ENCODE measurements at places on chromosomes 7 and 10. TPM values are rescaled to one million over a fixed set of nuclear protein-coding genes. Genes with fewer than 3 reads are reported as not detected.

GRCh38 chr10:113517165-113517900 is 35.5 kb upstream of the HABP2 start:
- no peak overlapping the region for H3K27ac ChIP-seq
- no peaks in the 10 kb centered on the region for H3K4me1 ChIP-seq
- no peaks in the 10 kb centered on the region for H3K27me3 ChIP-seq
- no peak overlapping the region for H3K4me3 ChIP-seq
- H3K36me3 ChIP-seq = no peaks in the 10 kb centered on the region
- DNase-seq = no peak

- H3K36me3 ChIP-seq = no peaks in the 10 kb centered on the region
- H3K4me1 ChIP-seq = no peaks in the 10 kb centered on the region
- no peaks in the 10 kb centered on the region for H3K27me3 ChIP-seq
- H3K27ac ChIP-seq = no peak overlapping the region
- no peak overlapping the region for H3K4me3 ChIP-seq
- DNase-seq = no peak
Observed at GRCh38 chr7:119886007-119886406, 387.0 kb upstream of the KCND2 start.

DNA sequence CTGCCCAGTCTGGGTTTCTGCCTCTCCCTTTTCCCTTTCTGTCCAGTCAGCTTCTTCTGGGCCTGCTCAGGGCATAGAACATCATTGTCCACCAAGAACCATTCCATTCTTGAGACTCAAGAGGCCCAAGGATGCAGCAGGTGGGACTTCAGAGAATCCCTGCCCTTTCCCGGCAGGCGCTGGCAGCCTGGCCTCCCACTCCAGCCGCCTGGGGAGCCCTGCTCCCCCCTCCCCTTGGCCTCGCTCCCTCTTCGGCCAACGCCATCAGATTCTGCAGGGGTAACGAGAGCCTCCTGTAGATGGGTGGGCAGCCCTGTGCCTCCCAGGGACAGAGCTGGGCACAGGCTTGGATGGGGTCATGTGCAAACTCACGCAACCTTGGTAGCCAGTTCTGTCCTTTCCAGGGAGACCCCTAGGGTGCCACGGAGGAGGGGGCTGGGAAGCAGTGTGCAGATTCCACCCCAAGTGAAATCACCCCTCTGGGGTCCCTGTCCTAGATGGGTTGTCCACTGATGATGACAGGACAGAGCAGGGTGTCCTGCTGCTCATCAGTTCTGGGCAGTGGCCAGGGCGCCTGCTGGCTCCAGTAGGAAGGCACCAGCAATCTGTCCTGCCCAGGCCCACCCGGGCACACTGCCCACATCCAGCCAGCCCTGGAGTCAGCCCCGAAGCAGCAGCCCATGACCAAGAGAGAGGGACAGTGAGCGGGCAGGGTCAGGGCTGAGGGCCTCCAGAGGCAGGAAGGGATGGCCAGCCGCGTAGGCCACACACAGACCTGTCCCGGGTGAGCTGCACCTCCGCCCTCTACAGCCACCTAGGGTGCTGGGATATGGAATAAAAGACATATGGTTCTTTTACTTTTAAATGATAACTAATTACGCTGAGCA is 47.7 kb downstream of the RASGEF1A start:
- DNase-seq = no peak
- no peak overlapping the region for H3K27ac ChIP-seq
- H3K4me3 ChIP-seq = no peak overlapping the region
- H3K4me1 ChIP-seq = no peaks in the 10 kb centered on the region
- no peaks in the 10 kb centered on the region for H3K36me3 ChIP-seq

- no peaks in the 10 kb centered on the region for H3K4me1 ChIP-seq
- H3K36me3 ChIP-seq = no peaks in the 10 kb centered on the region
- H3K27me3 ChIP-seq = no peaks in the 10 kb centered on the region
- no peak overlapping the region for H3K27ac ChIP-seq
- no peak overlapping the region for H3K4me3 ChIP-seq
Observed at GRCh38 chr10:28644647-28645046, 32.7 kb upstream of the BAMBI start.

DNA sequence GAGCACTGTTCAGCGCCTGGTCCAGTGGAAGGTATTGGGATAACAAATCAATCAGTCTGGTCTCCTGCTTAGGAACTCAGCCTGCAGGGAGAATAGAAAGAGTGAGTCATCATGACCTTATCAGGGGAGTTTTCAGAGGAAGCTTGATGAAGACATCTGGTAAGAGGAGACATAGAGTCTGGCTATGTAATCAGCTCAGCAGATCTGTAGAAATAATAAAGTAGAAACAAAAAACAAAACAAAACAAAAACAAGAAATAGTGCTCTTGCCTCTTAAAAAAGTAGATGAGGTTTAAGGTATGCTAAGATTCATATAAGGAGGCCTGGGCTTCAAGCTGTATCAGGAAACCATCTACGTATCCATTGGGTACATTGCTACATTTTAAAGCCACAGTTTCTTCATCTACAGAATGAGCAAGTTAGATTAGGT is 14.4 kb downstream of the TAS2R41 start:
- no peaks in the 10 kb centered on the region for H3K4me1 ChIP-seq
- no peak overlapping the region for H3K27ac ChIP-seq

Gene GDF10
- not detected for polyA plus RNA-seq

Gene NOBOX
- polyA plus RNA-seq = not detected

Gene MEOX2
- polyA plus RNA-seq = 2.4 TPM
